ENCODE measurements at places on chromosomes 12 and 14. TPM values are rescaled to one million over a fixed set of nuclear protein-coding genes. Genes with fewer than 3 reads are reported as not detected.
A peak's percentile ranks its signal among the peaks of the same experiment; 100 is the strongest.

GRCh38 chr14:69317102-69317755, 57.3 kb downstream of the GALNT16 start:
- DNase-seq: peak; percentile 88

GTF2H3 gene
- total RNA-seq: 32.4 TPM

DNA sequence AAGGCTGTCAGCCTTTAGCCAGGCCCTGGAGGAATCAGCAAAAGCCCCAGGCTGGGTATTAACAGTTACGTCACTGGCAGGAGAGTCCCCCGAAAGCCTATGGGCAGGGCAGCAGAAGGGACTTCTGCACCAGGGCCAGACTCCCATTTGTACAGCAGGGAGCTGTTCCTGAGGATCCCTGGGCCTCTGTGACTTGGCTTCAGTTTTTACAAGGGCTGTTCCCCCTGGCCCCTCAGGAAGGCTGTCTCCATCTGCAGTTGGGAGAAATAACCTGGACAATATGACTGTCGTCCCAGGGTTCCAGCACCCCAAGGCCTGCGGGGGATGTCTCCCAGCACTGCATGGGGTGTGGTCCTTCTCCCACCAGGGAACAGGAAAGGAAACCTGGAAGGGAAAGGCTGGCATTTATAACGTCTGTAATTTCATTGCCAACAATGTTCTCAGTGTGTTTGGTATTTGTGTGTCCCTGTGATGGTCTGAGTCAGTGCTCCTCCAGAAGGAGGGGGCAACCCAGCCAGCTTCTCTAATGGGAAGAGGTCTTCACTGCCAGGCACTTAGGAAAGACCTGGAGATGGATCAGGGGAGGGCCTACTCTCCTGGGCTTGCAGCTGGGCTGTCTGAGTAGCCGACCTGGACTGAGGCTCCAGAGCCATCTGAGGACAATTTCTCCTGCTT, 42.4 kb downstream of the ERH start:
- DNase-seq: peak; percentile 77

GRCh38 chr12:53484686-53485575, 14.3 kb downstream of the MAP3K12 start:
- peak; percentile 77 for DNase-seq

ZC3H14 gene
- total RNA-seq: 86.6 TPM

DNA sequence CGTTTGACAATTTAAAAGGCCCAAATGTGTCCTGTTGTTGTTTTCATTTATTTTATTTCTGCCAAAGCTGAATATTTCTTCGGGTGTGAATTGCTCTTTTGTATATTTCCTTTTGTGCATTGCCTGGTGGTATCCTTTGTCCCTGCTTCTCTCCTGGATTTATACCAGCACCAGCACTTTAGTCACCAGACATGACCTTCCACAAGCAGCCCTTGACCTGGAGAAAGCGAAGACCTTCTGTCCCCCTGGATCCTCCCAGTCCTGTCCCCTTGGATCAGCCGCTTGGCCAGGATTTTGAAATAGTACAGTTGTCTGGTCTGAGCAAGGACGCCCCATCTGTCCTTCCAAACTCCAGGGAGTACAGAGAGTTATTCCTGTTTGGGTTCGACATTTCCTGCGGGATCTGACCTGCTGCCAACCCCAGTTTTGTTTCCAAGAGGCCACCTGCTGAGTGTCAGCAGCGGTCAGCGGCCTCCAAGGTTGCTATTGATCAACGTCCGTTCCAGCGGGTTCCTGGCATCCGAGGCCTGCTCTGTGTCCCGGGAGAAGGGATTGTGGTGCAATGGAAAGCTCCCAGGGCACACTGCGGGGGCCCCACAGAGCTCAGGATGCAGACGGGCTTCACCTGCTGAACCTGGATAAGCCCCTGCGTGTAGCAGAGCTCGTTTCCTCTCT, 45.1 kb upstream of the CHGA start:
- DNase-seq: no peak

AQP2 gene
- total RNA-seq: 0.30 TPM

DNA sequence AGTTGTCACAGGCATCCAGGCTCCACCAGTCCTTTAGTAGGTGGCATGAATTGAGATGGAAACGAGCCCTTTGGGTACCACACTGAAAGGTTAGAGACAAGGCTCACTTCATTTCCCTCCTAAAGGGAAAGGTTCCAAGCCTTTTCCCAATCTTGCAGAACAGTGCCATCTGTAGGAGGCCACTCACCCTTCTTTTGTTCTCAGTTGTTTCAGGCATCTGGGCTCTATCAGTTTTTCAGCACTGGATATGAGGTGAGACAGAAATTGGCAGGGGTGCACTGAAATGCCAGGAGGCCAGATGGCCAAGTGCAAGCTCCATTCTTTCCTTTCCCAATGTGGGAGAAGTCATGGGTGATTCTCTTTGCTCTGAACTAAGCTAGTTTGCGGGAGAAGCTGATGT, 15.2 kb downstream of the FBXO33 start:
- no peak for DNase-seq

- DNase-seq: no peak
These were observed 53.0 kb upstream of the CORO1C start for GRCh38 chr12:108784270-108784669.

RNASE1 gene
- total RNA-seq: 0.52 TPM

- DNase-seq: peak; percentile 56
These were observed 233.4 kb upstream of the PELI2 start for GRCh38 chr14:55884819-55885218.

DNA sequence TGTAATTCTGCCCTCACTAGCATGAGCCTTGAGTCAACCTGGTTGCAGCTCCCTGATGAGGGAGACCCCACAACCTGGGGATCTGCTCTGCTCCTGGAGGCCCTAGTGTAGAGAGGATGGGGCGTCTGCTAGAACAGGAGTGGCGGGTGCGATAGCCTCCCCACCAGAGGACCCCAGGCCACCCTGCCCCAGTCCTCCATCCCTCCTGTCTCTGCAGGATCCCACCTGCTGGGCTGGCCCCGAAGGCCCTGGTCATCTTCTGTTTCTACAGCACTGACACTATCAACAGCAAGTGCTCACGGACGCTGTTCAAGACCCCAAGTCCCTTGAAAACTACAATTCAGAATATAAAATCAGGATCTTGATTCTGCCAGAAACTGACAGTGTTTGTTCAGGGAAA, 15.2 kb downstream of the ANHX start:
- no peak for DNase-seq

GRCh38 chr14:93548102-93548843, 117.5 kb downstream of the UNC79 start:
- DNase-seq: peak; percentile 92

TDRD9 gene
- total RNA-seq: 4.5 TPM

- DNase-seq: peak; percentile 100
These were observed 253.7 kb downstream of the GRIN2B start for GRCh38 chr12:13727707-13728195.

Data from renal cortical epithelial cell (primary cell).